ENCODE measurements at places on chromosomes 5 and 9.

GRCh38 chr9:135969064-135969683 is 8.0 kb upstream of the UBAC1 start:
- DNase-seq, result no peak

GRCh38 chr5:160271836-160272235 is 40.5 kb downstream of the CCNJL start:
- DNase-seq, result no peak

- no peak for DNase-seq
Measured at GRCh38 chr9:97136421-97136820, 97.5 kb upstream of the CTSV start.

DNA sequence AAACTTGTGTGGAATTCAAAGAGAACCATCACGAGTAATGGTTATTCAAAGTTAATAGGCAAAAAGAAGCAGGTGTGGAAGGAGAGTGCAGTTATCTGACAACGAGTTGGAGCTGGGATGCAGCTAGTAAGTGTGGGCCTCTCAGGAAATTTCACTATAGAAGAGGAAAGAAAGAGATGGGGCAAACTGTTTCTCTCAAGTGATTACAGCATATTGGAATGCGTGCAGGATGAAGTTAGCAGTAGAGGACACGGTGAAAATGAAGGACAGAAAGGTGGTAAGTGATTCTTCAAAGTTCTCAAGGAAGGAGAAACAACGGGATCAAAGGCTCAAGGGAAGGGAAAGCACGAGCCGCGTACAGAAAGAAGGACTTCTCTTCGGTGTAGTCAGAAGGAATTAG is 84.0 kb downstream of the ADAMTS12 start:
- no peak for DNase-seq

DNA sequence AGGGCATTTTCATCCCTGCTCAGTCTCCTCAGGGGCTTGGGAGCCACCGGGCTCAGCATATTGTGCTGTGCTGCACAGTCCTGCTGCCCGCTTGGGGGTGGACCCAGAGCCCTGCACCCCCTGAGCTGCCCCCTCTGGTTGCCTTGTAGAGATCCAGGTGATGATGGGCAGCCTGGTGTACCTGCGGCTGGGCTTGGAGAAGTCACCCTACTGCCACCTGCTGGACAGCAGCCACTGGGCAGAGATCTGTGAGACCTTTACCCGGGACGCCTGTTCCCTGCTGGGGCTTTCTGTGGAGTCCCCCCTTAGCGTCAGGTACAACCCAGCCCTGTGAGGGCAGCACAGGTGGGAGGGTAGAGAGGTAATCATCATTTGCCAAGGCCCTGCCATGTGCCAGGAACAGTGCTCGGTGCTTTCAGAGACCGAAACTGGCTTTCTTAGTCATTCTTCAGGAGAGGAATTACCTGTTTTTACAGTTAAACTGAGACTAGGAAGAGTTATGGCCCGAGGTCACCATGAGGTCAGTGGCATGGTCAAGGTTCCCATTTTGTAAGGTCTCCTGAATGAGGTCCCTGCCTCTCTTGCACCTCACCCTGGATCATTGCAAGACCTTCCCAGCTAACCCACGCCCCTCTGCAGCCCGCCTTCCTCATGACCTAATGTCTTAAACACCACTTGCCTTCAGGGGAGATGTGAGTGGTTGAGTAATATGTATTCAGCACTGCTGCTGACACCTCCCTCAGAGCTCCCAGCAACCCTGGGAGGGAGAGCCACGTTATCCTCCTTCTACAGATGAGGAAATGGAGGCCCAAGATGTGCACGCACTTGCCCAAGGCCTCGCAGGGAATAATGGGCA is 7.5 kb downstream of the NHP2 start:
- DNase-seq, result peak; percentile 27

DNA sequence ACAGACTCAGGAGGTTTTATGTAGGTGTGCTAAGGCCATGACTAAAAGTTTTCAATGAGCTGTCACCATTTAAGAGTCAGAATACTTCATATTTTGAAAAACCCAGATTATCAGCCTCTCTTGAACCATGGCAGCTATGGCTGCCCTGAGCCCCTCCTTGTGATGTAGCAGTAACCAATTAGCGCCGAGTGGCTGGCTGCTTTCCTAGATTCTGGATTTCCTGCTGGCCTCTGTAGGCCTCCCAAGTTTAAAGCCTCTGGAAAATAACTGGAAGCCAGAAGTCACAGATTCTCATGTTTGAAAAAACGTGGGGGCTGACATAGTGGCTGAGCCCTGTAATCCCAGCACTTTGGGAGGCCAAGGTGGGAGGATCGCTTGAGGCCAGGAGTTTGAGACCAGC is 25.5 kb downstream of the DAB2IP start:
- no peak for DNase-seq

DNA sequence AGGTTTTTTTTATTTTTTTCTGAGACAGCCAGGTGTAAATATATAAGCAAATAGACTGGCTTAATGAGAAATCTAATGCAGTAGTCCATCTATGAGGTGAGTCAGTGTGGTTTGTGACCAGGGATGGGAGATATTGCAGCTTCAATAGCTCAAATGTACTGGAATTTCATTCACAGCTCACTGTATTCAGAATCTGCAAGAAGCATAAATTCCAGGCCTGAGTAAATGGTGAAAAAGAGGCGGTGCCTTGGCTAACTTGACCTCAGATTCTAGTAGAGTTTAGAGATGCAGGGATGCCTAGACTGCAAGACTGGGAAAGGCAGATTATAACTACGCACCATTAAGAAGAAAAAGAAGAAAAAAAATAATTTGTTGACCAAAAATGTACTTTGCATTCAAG is 151.9 kb upstream of the SMC2 start:
- no peak for DNase-seq

DNA sequence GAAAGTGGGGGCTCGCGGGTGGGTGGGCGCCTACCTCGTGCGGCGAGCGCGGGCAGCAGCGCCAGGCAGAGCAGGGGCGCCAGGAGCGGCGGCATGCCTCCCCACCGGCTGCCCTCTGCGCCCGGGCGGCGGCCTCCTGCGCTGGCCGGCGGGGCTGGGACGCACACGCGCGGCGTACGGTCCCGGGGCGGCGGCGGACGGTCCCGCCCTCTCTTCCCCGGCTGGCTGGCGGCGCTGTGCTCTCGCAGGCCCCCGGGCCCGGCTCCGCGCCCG is 220 bp downstream of the NOTCH1 start:
- DNase-seq, result no peak

DNA sequence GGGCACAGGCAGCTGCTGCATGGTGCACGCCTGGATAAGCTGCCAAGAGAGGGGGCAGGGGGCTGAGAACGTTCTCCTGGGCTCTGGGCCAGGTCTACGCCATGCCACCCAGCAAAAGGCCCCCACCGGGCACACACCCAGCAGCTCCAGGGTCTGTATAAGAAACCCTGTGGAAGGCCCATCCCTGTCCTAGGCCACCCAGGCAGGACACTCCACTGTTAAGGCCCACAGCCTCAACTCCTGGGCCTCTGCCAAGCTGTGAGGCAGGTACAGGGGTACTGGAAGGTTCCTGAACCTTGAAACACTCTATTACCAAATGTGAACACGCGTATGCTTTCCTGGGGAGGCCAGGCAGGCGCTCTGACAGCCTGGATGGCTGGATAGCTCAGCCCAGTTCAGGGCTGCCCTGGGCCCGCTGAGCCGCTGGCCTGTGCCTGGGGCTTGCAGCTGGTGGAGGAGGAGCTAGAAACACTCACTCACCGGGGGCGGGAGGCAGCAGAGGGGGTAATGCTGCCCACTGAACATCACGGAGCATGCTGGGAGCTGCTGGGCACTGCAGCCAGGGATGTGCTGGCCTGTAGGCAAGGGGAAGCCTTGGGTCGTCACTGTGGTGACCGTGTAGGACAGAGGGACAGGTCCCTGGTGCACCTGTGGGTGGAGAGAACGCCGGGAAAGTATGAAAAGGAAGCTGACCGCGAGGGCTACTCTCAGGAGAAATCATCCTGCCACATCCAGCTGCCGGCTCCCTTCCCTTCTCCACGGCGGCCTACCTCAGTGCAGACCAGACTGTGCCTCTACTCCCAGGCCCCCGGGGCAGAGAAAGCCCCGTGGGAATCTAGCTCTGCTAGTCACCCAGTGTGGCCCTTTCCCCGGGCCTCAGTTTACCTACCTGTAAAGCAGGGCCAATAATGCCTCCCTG is 6.0 kb downstream of the RNF44 start:
- DNase-seq, result no peak

- DNase-seq, result no peak
Measured at GRCh38 chr5:98796197-98796972, 22.9 kb downstream of the RGMB start.

GRCh38 chr9:126794441-126794840 is 10.4 kb upstream of the ZBTB43 start:
- DNase-seq, result no peak

- no peak for DNase-seq
Measured at GRCh38 chr9:99253134-99253533, 31.1 kb downstream of the SEC61B start.

DNA sequence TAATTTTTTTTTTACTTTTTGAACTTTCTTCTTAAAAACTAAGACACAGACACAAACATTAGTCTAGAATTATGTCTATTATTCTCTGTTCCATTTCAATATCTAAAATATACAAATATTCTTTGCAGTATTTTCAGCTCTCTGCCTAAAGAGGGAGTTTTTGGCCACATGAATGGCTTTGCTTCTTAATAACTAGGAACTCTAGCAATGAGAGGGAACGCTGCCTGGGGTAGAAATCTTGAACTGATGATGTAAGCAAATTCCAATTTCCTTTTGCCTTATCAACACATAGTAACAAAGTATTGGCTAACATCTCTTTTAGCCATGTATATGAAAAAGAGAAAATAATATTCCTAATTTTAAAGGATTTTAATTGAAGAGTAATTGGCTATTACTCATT is 51.9 kb downstream of the SLC25A46 start:
- no peak for DNase-seq

- no peak for DNase-seq
Measured at GRCh38 chr9:1042466-1042865, 7.7 kb upstream of the DMRT2 start.

GRCh38 chr5:137635521-137635921 is 100.4 kb downstream of the KLHL3 start:
- DNase-seq, result no peak

DNA sequence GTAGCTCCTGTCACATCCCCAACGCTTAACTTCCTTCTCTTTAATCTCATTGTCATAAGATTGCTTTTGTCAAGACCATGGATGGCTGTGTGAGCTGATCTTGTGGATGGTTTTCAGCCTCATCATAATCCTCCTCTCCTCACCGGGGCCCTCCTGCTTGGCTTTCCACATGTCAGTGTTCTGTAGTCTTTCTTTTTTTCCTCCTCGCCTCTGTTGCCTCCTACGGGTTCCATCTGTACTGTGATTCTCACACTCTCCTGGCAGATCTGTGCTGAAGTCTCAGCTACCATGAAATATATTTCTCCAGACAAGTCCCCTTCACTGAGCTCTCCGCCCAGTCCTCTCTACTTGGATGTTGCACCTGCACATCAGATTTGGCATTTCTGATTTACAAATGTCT is 34.9 kb upstream of the FAM120AOS start:
- DNase-seq, result no peak

GRCh38 chr5:72154076-72154756 is 46.9 kb downstream of the MAP1B start:
- no peak for DNase-seq

DNA sequence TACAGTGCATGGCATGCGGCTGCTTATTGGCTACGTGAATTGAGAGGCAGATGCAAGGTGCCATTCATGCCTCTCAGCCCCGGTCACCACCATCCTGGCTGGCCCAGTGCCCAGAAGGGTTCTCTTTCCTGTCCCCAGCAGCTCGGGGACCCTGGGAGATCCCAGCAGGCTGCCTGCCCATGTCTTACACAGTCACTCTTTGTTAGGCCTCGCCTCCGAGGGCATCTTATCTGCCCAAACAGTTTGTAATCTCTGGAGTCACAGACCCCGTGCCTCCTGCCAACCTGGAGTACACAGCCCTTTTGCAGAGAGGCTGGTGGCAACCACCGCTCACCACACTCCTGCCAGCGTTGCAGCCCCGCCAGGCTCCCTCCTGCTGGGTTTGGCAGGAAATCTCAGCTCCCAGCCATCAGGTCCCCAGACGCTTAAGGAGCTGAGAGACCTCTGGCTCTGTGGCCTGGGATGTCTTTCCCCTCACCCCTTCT is 7.0 kb upstream of the AK1 start:
- no peak for DNase-seq
